ENCODE measurements at places on chromosomes 11 and 22. TPM values are rescaled to one million over a fixed set of nuclear protein-coding genes. Genes with fewer than 3 reads are reported as not detected.

DNA sequence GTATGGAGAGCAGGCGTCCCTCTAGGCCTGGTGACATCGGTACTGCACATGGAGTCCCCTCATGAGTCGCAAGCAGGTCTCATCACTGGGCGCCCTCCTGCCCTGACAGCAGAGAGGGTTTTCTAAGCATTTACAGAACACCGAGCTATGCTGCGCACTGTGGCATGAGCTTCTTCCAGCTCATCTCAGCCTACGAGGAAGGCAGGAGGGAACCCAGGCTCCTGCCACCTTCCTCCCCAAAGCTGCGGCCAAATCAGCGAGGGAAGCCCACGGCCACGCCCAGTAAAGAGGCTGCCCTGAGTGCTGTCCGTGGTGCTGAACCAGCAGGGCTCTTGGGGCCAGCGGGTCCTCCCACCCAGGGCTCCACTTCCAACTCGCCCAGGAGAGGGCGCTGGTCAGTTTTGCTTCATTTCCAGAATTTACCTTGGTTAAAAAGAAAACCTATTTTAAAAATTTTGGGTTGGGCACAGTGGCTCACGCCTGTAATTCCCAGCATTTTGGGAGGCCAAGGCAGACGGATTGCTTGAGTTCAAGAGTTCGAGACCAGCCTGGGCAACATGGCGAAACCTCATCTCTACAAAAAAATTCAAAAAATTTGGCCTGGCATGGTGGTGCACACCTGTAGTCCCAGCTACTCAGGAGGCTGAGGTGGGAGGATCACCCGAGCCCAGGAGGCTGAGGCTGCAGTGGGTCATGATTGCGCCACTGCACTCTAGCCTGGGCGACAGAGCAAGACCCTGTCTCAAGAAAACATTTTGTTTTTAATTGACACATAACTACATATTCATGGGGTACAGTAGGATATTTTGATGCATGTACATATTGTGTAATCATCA, 34.2 kb downstream of the PHF21B start:
- DNase-seq = peak; percentile 89

- DNase-seq = no peak
These were observed 71.7 kb downstream of the FDX1 start for GRCh38 chr11:110501428-110501827.

DNA sequence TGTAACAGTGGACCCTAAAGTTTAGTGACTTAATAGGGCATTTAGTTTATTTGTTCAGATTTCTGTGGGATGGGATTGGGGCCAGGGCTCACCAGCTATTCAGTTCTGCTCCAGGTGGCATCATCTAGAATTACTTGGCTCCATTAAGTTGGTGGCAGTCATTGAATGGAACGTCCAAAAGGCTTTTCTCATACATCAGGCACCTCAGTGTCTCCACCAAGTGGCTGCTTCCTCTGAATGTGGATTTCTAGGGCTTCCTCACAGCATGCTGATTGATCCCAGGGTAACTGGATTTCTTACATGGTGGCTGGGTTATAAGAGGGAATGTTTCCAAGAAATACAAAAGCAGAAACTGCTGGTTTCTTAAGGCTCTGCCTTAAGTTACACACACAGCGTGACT, 34.7 kb downstream of the USP47 start:
- DNase-seq = no peak

DNA sequence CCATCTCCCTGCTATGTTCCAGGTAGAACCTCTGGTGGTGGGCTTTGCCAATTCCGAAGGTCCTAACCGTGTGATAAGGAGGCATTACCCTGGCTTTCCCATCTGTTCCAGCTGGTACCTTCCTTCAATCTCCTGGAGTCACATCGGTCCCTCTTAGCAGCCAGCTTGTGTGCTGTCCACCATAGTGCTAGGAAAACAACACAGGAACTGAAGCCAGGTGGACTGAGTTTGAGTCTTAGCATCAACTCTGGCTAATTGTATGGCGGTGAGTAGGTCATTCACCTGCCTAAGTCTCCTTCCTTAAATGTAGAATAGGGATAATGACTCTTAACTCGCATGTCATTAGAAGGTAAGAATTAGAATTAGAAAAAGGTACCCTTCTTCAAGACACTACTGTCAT, 159.6 kb upstream of the E2F8 start:
- DNase-seq = no peak

- DNase-seq = no peak
These were observed 130.1 kb upstream of the SYN3 start for GRCh38 chr22:33188326-33188725.

DNA sequence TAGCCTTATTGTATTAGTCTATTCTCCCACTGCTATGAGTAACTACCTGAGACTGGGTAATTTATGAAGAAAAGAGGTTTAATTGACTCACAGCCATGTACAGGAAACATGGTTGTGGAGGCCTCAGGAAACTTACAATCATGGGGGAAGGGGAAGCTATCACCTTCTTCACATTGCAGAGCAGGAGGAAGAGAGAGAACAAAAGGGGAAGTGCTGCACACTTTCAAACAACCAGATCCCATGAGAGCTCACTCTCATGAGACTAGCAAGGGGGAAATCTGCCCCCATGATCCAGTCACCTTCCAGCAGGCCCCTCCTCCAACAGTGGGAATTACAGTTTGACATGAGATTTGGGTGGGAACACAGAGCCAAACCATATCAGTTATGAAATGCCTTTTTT, 179.4 kb downstream of the ARHGAP42 start:
- DNase-seq = no peak

DNA sequence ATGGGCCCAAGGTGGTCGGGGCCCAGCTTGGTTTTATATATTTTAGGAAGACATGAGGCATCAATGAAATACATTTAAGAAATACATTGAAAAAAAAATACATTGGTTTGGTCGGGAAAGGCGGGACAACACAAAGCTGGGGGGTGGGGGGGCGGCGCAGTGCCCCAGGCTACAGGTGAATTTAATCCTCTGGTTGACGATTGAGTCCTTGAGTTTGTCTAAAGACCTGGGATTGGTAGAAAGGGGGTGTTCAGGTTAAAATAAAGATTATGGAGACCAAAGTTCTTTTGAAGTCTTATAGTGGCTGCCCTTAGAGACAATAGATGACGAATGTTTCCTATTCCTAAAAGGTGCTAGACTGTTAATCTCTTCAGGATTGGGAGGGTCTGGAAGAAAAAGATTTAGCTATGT, 3.1 kb downstream of the IFITM1 start:
- no peak for DNase-seq

DNA sequence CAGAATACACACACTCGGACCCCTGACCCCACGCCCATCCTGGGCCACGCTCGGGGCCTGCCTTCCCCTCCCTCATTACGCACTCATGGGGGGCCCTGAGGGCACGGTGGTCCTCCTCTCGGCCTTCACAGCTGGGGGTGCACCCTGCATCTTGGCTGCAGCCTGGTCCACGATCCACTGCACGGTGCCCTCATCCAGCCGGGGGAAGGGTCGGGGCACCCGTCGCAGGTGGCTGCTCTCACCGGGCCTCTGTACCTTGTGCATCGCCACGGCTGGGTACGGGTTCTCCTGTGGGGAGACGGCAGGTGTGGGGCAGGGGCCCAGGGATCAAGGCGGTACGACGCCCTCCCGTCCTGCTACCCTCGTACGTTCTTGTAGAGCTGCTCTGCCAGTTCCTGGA, 10.4 kb downstream of the SBF1 start:
- no peak for DNase-seq

The SHISA8 gene
- total RNA-seq = 3.2 TPM

The OR51I1 gene
- not detected for total RNA-seq

The BTBD10 gene
- total RNA-seq = 19.8 TPM

The TPH1 gene
- total RNA-seq = 0.25 TPM

The SHANK2 gene
- 0.28 TPM for total RNA-seq

The SLC22A9 gene
- total RNA-seq = not detected

The FADD gene
- 31.4 TPM for total RNA-seq

The TMPRSS6 gene
- total RNA-seq = 26.8 TPM

All from activated T-cell treated with anti-CD3 and anti-CD28 coated beads, Interleukin-2, amount 50 U/mL, for 72 hours (primary cell).